ENCODE measurements at places on chromosomes 7 and 10.

DNA sequence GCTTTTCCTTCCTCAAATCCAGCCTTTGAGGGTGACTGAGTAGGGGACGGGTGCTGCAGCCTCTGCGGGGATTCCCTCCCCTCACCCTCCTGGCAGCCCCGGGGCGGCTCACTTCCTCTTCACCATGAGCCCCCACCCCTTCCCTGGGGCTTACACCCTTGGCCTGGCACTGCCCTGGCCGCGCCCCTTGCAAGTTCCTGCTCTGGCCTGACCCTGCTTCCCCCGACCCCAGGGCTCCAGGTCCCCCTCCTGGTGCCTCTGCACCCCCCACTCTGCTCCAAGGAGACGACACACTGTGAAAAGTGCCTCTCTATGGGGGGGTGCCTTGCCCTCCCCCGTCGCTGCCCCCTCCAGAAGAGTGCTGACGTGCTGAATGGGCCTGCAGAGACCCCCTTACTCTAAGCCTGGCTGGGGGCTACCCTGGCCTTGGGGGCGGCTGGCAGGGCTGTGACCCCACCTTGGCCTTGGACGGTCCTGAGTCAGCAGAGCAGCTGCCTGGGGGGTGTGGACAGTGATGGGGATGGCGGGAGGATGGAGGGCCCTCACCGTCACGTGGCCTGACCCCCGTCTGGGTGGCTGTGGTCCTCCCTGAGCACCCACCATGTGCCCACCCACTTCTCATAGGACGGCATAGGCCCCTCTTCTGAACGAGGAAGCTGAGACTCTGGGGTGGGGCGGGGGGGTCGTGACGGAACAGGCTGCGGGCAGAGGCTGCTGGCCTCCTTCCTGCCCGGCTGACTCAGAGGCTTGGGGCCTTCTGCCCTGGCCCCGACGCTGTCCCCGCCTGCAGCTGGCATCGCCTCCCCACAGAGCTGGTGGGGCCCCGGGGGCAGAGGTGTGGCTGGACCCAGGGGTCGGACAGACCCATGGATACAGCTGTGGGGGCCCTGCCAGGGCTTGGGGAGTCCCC is 9.8 kb downstream of the LFNG start:
- peak; percentile 93 for DNase-seq

- no peak for DNase-seq
These were observed 423.8 kb downstream of the GALNT17 start for GRCh38 chr7:71555758-71556157.

GRCh38 chr7:135964791-135965190 is 12.4 kb downstream of the MTPN start:
- no peak for DNase-seq

GRCh38 chr7:134468475-134468874 is 9.6 kb upstream of the AKR1B1 start:
- DNase-seq, result no peak

DNA sequence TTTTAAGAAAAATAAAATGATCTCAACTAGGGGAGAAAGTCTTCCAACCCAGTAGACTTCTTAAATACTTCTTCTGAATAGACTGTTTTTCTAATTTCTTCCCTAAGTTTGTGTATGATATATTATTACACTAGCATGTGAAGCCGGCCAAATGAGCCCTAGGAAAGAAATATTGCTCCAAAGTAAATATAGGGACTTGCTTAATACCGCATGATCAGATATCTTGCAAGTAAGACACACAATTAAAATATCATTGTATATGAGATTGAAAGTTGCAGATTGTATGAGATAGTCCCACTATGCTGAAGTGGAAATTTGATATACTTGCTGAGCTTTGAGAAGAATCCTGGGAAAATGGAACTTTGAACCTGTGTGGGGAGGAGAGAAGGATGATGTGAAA is 225.7 kb downstream of the BAMBI start:
- no peak for DNase-seq

- DNase-seq, result no peak
These were observed 21.2 kb downstream of the BPGM start for GRCh38 chr7:134667899-134668298.

- no peak for DNase-seq
These were observed 141.2 kb upstream of the C1QL3 start for GRCh38 chr10:16662923-16663322.

DNA sequence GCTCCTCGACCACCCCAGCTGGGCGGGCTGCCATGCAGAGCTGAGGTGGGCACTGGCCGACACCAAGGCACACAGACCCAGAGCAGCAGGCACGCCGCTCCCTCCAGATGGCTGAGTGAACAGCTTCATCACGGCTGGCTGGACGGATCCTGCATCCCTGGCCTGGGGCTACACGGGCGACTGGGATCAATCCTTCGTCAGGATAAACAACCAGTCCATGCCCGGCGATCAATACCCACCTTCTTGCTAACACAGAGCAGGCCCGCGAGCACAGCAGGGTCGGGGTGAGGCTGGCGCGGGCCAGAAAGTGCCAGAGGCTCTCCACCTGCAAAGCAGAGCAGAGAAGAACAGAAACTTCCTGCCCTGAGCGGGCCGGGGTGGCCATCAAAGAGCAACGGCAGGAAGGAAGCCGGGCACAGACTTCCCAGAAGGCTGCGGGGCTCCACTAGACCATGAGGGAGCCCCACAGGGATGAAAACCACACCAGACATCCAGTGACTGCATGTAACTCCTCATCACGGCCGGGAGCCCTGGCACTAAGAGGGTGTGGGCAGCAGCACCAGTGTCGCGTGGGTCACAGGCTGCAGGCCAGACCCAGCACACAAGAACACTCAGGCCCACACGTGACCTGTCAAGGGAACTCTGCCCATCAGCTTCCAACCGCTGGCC is 166.4 kb downstream of the MAD1L1 start:
- peak; percentile 69 for DNase-seq

DNA sequence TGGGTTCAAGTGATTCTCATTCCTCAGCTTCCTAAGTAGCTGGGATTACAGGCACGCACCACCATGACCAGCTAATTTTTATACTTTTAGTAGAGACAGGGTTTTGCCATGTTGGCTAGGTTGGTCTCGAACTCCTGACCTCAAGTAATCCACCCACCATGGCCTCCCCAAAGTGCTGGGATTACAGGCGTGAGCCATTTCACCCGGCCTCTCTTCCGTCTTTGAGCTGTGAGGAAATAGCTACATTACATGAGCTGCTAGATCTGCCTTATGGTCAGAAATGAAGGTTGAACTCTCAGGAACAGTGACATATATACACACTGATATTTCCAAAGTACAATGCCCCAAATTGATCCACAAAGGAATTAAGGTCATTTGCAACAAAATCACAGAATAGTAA is 2.4 kb downstream of the BLVRA start:
- DNase-seq, result no peak

DNA sequence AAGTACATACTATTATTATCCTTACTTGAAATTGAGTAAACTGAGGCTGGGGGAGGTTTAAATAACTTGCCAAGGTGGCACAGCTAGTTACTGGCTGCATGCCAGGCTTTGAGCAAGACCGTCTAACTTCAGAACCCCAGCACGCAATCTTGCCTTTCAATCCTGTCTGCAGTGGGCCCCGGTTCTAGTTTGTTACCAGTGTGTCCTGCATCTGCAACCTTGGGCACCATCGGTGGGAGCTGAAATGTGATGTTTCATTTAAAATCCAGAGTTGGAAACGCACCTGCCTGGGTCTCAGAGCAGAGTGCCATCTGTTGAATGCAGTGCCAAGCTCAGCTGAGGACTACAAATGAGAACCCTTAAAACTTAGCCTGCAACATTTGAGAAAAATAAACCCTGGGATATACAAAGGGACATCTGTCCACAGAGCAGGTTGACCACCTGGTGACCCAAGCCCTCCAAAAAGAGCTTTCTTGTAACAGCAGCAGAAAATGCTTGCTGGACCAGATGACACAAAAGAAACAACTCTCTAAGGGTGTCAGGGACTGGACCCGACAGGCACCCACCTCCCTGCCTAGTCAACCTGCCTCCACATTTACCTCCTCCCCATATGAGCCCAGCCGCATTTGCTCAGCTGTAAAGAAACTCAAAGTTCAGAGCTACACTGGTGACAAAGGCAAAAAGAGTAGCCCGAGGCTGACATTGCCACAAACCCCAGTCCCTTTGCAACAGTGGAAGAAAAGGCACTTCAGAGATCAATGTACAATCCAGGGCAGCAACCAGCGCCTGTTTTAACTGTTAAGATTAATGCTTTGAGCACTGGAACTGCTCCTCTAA is 1.7 kb downstream of the SH3PXD2A start:
- DNase-seq, result no peak

GRCh38 chr10:103244666-103245271 is 918 bp upstream of the RPEL1 start:
- DNase-seq, result peak; percentile 89

DNA sequence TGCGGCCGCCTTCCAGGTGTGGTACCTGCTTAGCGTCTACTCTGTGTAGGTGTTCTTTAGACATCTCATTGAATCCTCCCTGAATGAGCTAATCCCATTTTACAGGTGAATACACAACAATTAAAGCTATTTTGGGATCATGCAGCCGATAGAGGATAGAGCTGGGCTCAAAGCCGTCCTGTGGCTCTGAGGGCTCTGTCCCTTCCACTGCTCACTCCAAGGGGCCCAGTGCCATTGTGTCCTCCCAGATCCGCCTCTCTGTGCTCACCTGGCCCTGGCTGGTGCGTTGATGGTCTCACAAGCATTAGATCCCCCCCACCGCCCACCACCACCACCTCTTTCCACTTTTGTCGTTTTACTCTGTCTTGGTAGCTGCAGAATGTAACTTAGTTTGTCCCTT is 13.1 kb downstream of the NPTX2 start:
- no peak for DNase-seq

GRCh38 chr7:105234886-105235285 is 153.8 kb downstream of the SRPK2 start:
- DNase-seq, result no peak

DNA sequence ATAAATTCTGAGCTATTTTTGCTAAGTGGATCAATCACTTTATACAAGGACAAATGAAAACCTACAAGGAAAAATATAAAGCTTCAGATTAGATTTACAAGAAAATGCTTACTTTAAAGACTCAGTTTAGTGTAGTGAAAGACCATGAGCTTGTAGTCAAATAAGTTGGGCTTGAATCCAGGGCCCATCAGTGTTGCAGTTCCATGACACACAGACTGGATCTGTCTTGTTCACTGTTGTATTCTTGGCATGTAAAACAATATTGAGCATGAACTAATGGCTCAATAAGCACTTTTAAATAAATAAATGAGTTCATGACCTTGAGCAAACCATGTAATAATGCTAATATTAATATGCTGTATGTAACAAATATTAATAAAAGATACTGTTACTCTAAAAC is 164.6 kb upstream of the KCND2 start:
- DNase-seq, result no peak

- DNase-seq, result no peak
These were observed 32.7 kb upstream of the NPVF start for GRCh38 chr7:25260862-25261494.

DNA sequence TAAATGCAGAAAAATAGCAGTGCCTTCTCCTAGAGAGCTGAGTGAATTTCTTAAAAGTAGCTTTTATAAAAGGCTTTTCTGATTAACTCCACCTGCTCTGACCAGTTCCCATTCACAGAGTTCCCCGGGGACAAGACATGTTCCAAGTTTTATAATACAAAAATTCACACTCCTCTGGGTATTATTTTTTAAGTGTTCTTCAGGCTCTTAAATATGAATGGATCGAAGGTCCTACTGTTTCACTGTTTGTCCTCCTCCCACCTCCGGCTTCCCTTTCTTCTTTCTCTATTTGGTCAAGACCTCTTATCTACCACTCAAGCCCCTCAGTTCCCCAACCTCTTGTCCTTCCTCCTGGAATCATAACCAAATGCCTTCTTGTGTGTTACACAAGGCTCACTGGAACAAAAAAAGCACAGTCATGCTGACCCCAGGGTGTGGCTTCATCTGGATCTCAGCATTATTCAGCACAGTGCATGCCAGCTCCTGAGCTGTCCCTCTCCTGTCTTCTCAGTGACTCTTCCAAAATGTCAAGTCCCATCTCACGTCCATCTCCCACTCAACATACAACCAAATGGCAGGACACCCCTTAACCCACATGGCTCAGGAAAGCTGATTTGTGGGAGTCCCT is 222.4 kb downstream of the SORCS1 start:
- DNase-seq, result no peak

GRCh38 chr10:59839576-59839975 is 66.8 kb downstream of the CCDC6 start:
- DNase-seq, result no peak

DNA sequence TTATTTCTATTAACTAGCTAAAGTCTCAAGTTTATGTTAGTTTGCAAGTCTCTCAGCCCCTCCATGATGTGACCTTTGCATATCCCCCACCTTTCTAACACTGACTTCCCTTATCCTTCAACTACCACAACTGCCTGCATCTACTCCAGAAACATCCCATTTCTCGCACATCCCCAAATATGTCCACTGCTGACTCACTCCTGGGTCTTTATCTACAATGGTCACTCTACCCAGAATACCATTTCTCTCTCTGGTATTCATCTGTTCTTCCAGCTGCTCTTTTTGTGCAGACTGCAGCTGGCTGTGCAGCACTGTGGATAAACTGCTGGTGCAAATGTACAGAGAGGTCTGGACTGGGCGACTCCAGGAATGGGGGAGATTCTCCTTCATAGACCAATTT is 32.7 kb upstream of the PRSS1 start:
- no peak for DNase-seq

DNA sequence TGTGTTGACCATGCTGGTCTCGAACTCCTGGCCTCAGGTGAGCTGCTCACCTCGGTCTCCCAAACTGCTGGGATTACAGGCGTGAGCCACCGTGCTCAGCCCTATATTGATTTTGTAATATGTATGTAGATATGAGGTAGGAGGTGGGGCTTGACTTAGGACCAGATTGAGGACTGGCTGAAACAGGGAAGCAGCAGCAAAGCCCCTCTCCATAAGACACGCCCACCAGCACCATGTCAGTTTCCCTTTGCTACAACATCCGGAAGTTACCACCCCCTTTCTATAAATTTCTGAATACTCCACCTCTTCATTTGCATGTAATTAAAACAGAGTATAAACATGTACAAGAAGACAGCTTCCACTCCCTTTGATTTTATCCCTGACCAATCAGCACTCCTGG is 47.9 kb upstream of the MYL10 start:
- DNase-seq, result no peak

DNA sequence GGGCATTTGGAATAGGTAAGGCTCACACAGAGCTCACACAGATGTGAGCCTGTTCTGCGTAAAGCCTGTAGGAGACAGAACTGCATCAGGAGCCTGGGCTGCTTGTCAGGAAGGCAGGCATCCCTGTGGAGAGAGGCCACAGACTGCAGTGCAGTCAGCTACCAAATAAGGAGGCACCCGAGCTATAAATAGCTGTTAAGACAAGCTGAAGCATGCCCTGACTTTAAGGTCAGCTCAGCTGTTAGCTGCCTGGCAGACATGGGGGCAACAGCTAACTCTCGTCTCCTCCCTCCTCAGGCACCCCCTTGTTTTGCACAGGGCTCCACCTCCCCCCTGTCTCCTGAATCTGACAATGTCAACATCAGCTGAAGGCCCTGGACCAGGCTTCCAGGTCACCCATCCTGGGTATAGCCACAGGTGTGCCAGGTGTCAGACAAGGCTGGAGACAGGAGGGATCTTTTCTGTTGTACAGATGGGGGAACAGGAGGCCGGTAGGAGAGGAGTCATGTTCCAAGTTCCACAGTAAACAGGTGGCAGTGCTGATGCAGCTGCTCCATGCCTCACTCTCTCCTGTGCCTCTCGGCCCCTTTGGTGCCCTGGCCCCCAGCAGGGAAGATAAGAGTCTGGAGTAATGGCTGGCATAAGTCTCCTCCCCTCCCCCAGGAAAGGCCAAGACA is 27.6 kb upstream of the MKRN1 start:
- no peak for DNase-seq
